Mammary epithelial cell (primary cell): ENCODE measurements at places on chromosomes 5 and 9. TPM values are rescaled to one million over a fixed set of nuclear protein-coding genes. Genes with fewer than 3 reads are reported as not detected.

Gene OLFM1
- total RNA-seq, result 0.17 TPM

DNA sequence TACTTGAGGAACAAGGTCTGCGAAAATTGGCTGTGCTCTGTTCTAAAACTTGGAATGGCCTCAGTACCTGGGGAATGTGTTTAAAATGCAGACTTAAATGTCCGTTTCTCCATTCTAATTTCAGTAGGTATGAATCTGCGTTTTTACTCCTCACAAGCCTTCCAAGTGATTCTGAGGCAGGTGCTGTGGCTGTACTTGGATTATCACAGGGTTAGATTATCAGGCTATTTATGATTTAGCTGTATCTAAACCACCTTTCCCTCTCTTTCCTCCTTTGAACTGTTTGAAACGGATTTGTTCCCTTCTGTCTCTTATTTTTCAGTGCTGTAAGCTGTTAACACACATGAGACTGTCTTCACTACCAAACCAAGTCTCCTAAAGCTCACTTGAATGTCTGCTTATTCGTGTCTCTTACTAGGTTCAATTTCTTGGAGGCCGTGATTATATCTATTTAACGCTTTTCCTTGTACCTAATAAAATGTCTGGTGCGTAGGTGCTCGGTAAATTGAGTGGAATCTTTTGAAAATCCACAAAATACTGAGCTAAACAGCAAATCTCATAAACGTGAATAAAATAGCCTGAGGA is 714 bp upstream of the CETN3 start:
- DNase-seq, result no peak

Gene HNRNPH1
- total RNA-seq, result 475 and 481 TPM in 2 replicates

Gene SLCO6A1
- total RNA-seq, result not detected

DNA sequence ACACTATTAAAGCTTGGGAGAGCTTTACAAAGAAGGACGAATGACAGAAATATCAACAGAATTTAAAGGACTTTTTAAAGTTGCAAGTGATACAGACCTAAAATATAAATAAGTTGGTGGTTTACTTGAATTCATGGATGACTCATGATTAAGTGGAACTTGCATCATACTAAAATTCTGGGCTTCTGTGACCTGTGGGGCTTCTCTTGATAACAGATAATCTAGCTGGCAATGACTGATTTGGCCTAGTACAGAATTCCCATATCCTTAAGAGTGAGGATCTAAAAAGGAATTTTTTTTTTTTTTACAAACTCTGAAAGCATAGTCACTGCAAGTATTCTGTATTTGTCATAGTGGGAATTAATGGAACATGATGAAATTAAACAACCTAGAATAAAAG is 543.7 kb upstream of the SGCD start:
- DNase-seq, result no peak

Gene NUDCD2
- 6.3 TPM for total RNA-seq

Gene GARIN3
- total RNA-seq, result not detected

Gene CFAP90
- not detected in 2 replicates for total RNA-seq

- DNase-seq, result peak; percentile 6
Observed at GRCh38 chr5:59190746-59191145, 607.9 kb downstream of the RAB3C start.

Gene SLC34A3
- not detected for total RNA-seq

DNA sequence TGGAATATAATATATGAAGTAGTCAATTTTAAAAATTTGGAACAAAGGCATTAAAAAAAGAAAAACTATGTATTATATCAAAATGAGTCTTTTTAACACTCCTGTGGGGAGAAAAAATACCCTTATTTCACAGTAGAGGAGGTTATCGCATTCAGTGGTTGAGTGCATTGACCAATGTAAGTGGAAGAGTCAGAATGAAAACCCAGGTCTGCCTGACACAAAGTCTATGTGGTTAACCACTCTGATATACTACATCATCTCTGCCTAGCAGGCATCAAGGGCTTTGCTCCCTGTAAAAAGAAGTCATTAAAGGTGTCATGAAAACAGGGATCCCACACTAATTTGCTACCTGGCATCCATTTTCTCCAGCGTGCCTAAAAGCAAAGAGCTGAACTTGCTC is 417.2 kb upstream of the C9orf72 start:
- no peak for DNase-seq

Gene FRMPD1
- total RNA-seq, result 0.17 TPM

Gene IFNB1
- not detected in 2 replicates for total RNA-seq

DNA sequence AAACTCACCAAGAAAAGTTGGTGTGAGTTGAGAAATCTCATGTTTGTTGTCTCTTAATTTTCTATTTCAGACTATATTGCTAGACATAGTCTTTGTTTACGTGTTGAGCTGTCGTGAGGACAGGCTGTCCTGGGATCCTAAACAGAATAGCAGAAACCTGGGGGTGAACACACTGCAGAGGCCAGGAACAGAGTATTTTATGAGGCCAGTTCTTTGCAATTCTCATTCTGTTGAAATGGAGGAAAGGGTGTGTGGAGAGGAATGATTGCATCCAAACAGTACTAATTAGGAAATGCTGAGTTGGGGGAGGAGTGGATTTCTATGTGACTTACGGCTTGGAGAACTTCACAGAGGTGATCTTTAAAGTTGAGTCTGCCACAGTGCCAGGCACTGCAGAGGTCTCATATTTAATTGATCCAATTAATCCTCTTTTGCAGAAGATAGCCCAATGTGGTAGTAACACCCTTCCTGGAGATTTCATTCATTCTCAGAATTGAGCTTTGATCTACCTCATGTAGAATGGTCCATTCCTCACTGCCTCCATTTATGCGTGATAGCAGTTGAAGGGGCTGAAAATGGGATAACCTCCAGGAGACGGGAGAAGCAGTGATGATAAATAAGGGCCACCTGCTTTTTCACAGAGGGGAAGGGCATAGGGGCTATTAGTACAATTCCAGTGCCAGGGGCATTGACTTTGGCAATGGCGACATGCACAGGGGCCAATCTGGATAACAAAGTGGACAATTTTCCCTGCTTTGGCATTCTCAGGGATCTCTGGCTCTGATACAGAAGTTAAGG is 84.7 kb upstream of the TNFAIP8 start:
- DNase-seq, result no peak

DNA sequence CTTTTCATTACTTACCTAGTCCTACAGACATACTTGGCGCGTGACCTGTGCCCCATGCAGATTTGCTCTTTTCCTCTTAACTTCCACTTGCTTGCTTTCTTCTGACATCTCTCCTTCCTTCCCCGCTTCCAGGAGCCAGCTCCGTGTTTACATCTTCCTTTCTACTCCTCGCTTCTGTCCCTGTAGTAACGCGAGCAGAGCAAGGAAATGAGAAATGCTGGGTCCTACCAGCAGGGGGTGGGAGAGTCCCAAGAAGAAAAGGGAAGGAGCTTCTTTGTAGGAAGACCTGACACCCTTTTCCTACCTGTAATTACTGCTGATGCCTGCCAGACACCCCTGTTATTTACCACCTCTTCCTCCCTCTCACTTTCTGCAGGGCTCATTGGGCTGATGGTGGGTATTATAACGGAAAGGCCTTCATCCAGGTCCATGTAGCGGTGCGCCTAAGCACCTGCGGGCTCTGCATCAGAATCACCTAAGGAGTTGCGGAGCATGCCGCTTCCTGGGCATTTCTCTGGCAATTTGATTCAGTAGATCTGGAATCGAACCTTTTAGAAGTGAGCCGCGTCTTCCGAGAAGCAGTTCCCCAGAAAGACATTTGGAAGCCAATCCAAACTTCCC is 1260.8 kb upstream of the WWC1 start:
- DNase-seq, result no peak

- no peak for DNase-seq
Observed at GRCh38 chr5:170896779-170897178, 35.0 kb downstream of the RANBP17 start.

DNA sequence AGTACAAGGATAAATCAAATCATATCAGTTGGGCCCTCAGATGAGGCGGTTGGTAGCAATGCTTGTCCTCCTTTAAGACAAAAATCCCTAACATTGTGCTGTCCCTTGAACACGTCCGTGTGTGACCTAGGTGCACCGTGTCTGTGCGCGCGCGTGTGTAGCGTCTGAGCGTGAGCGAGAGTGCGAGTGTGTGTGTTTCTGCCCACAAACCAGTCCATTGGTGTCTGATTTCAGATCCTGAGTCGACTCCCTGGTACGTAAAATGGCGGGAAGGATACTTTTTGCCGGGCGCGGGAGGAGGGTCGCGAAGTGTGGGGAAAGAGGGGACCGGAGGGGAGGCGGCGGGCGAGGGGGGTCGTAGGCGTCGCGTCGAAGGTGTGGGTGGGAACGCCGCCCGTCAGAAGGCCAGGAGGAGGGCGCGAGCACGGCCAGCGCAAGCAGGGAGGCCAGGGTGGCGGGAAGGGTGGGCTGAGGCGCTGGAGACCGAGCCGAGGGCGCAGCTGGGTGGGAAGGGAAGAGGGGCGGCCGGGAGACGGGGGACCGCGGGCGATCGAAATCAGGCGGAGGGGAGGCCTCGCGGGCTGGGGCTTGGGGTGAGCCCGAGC is 8.9 kb downstream of the OTP start:
- no peak for DNase-seq

GRCh38 chr5:138685193-138685745 is 68.0 kb upstream of the CTNNA1 start:
- peak; percentile 59 for DNase-seq

Gene KLHL9
- total RNA-seq, result 24.7 TPM

GRCh38 chr9:22116758-22117157 is 107.7 kb upstream of the CDKN2B start:
- no peak for DNase-seq

GRCh38 chr9:28735738-28736342 is 1162.6 kb upstream of the C9orf72 start:
- DNase-seq, result peak; percentile 78

DNA sequence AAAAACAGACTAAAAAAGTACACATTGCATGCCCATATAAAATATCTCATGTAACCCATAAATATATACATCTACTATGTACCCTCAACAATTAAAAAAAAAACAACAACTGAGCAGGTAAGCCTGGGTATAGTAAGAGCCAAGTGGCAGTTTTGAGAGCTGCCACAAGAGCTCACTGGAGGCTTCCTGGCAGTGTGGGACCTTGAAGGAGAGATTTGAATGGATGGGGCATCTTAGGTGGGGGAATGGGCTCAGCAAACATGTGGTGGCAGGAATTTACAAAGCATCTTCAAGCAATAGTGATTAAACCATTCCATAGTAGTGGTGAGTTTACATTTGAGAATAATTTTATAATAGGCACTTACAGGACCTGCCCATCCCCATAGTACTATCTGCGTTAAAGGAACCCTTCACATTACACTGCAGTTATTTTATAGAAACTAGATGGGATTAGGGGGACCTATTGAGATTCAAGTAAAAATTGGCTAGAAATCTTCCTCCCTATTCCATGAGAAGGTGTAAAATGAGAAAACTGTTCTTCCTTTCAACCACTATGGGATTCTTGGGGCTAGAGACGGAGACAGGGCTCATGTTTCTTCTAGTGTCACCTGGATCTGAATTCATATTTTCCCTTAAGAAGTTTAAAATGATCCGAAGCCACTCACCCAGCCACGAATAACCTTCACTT is 6.9 kb downstream of the MEGF10 start:
- no peak for DNase-seq

DNA sequence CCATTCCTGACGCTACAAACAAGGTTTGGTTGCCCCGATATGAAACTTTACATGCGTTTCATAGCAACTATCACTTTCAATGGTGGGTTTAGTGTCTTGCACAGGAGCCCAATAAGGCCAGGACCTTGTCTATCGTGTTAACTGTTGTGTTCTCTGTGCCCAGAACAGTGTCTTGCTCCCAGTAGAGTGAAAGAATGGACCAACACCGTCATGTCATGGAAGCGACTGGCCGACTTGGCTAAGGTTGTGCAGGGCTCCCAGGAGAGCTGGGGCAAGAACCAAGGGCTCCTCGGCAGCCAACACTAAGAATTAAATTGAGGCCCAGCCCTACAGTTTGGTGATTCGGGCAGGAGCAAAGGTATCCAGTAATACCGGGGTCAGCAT is 498 bp upstream of the ARHGEF37 start:
- no peak for DNase-seq

DNA sequence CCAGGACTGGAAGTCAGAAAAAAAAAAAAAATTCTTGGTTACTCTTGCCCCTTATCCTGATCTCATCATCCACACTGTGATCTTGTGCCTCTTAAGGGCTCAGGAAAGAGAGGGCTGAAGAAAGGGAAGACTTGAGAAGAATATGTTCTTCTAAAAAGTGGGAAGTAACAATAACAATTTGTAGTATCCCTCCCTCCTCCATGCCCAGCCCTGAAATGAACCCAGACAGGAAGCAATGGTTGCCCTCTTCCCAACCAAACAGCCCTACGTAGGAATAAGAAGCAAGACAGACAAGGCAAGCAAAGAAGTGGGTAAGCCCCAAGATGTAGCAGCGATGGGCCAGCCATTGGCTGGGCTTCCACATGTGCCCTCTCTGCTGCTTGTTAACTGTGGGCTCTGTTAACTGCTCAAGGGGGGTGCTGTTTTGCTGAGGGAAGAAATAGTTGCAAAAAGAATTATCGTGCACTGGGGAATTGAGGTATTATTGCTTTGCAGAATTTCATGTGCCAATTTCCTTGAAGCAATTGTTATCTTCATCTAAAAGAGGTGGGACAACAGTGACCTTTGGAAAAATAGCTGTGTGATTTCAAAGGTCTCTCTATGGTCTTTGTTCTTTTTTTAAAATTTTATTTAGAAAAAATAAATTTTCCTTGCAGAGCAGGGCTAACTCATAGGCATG is 146.6 kb upstream of the PCA3 start:
- DNase-seq, result no peak

Gene SLC36A2
- not detected for total RNA-seq

DNA sequence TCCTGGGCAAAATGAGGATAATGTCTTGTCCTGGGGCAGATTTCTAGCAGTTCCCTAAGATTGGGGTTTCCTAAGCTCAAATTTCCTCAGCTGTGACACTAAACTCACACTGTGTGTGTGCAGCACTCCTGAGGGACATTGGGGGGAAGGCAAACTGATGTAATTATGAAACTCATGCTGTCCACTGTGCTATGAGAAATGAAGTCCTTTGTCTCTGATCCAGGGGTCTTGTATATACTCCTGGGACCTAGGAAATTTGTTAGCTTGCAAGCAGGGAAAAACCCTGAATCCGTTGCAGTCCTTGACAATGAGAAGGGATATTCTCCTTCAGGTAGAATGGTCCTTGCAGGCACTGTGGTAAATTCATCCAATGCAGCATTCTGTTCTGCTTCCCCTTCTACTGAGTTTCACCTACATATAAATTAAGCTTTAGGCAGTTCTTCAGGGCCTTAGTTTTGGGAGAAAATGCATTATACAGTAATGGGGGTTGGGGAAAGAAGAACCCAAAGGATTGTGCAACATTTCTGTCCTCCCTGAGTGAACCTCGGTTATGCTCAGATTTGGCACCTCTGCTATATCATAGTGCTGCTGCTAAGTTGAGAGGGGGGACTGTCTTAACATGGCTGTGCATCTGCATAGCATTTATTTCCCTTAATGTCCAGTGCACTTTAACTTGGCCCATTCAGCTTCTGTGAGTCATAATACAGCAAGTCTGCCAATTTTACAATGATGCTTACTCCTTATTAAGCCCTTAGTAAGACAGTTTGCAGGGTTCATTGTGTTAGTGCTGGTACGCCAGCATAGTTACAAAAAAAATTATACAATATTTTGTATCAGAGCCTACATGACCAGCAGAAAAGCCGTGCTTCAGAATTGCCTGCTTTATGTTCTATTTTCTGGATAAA is 80.2 kb downstream of the PJA2 start:
- DNase-seq, result peak; percentile 26

DNA sequence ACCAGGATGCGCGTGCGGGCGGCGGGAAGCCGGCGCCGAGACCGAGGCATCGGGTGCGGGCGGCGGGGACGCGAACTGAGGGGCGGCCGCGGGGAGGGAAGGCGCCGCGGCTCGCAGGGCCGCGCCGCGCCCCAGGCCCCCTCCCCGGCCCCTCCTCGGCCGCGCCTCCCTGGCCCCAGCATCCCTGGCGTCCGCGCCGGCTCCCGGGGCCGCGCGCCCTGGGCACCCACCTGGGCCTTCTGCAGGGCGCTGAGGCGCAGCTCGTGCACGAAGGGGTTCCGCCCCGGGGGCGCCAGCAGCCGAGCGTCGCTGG is 324 bp downstream of the LPCAT1 start:
- DNase-seq, result no peak
